ENCODE measurements at places on chromosomes 7 and 10.

GRCh38 chr7:122010116-122010515, 133.9 kb downstream of the AASS start:
- no peak for DNase-seq

GRCh38 chr7:36348256-36348655, 41.4 kb upstream of the ANLN start:
- no peak for DNase-seq

DNA sequence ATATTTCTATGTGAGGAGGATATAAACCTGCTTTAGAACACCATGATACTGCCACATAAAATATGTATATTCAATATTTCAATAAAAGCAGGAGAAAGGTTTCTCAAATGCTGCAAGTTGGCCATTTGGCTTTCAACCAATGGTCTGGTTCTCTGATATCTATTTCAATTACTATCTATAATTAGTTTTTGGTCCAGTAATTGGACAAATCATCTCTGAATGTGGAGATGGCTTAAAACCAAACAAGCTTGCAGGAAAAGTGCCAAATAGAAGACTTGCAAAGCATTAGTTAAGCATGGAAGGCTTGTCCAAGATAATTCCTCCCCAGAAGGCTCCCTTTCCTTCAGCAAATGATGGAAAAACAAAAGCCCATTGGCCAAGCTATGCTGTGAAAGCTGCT, 140.1 kb downstream of the CPEB3 start:
- no peak for DNase-seq

GRCh38 chr10:118968482-118968881, 61.0 kb upstream of the NANOS1 start:
- no peak for DNase-seq
